ENCODE measurements at places on chromosomes 7 and 10. TPM values are rescaled to one million over a fixed set of nuclear protein-coding genes. Genes with fewer than 3 reads are reported as not detected.

DNA sequence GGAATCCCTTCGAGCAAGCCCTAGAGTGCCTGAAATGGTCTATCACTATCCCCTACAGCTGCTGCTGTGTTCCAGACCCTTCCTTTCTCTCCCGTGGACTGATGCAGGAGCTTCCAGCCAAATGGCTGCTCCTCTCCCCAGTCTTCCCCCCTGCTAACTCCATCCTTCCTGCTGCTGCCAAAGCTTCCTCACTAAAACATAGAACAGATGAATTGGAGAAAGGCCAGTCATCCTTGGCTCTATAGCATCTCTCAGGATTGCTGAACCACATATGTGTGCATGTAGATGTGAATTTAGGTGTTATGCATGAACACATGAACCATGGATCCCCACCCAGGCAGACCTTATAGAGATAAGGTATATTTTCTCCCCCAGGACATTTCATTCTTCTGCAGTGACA is 60.7 kb downstream of the GPR26 start:
- no peak for DNase-seq

DNA sequence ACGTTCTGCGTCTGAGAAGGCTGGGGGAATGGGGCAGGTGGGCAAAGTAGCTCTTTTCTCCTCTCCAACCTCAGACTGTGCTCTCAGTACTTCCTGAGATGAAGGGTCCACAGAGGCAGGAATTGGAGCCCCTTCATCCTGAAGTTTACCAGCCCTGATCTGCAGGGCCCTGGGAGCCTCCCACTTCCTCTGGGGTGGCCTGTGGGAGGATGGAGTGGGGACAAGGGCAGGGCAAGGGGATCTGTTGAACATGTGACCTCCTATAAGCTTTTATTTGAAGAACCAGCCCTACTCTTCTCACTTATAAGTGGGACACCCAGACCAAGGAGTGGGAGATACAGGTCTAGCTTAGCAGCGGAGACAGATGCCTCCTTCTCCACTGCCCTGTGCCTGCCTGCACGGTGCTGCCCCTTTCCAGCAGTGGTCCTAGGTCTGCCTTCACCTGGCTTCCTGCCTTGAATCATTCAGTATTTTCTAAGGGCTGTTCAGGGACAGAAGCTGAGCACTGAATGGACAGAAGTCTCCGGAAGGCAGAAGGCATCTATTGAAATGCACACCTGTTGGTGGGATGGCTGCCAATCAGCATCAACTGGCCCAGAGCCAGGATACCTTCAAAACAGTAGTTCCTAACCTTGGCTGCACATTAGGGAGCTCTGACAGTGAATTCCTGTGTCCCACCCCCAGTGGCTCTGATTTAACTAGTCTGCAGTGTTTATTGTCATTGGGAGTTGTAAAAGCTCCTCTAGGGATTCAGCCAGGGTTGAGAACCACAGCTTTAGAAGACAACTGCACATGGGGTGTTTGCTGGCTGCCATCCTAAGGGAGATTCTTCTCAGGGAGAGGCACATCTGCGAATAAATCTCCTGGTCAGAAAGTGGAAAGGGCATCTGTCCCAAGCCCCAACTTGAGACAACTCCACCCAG is 2.7 kb upstream of the ARHGAP22 start:
- DNase-seq: no peak

DNA sequence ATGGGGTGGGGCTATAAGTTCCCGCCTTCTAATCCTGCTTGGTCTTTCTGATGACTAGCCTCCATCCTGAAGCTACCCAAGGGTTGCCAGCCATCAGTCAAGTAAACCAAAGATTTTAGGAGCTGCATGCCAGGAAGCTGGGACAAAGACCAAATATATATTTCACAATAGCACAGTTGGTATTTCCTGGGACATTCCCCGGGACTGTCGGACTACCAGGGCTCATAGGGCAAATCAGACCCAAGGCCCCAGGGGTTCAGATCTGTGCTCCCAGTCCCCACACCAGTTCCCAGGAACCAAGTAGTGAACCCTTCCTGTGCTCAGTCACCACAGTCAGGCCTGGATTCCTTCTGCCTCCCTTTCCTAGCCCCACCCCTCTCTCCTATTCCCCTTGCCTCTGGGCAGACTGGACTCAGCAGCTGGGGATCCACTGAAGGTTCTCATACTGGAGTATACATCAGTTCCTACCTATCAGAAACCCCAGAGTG is 5.7 kb upstream of the CXCL12 start:
- peak; percentile 27 for DNase-seq

- DNase-seq: no peak
Measured at GRCh38 chr7:27410812-27411544, 168.4 kb downstream of the EVX1 start.

- DNase-seq: no peak
Measured at GRCh38 chr10:126250045-126250444, 138.2 kb downstream of the ADAM12 start.

GRCh38 chr7:55189878-55190436 is 171.1 kb downstream of the EGFR start:
- no peak for DNase-seq

- no peak for DNase-seq
Measured at GRCh38 chr10:128070721-128071416, 55.4 kb downstream of the MKI67 start.

DNA sequence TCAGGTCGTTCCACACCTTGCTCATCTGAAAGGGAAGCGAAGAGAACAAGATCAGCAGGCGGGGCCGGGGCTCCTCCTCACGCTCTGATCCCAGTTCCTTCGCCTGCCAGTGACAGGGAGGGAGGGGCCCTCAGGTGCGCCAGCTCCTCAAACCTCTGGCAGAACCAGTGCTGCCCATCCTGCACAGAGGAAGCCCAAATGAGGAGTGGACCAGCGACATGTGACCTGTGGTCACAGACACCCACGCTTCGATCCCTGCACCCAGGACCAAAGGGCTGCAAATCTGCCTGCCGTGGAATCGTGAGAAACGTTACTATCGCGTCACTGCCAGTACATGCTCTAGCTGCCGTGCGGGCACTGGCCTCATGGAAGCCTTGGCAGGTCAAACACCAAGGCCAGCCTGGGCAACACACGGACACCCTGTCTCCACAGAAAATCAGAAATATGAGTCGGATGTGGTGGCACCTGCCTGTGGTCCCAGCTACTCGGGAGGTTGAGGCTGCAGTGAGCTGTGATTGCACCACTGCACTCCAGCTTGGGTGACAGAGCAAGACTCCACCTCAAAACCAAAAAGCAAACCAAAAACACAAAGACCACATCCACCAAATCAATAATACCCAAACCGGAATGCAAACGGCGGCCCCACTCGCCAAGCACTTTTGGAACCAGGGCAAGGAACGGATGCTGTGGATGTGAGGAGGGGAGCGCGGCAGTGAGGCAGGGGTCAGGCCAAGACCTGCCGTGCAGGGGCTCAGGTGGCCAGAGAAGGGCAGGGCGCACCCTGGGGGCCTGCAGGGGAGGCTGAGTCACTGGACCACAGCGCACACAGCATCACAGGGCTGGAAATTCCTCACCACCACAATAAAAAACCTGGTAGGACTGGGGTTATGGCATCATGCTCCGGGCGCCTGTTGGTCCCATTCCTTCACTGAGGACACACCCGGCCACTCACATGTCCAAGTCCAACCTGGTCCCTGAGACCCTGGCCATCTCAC is 13.4 kb downstream of the NUDT1 start:
- DNase-seq: no peak

FRMPD2 gene
- not detected for total RNA-seq

DNA sequence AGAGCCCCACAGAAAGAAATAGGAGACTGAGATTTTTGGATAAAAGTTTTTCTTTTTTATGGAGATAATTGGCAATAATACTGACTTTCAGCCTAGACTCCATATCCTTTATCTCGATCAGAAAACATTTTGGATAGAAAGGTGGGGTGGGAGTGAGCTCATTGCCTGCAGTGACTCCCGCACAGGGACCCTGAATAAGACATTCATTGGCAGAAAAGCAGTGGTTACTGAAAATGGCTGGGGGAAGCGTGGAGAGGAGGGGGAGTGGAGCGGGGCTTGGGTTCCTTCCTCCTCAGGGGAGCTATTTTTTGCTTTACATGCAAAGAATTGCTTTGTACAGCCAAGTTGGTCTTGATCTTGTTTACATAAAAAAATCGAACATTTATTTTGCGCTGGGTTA is 90.4 kb upstream of the BMPER start:
- DNase-seq: no peak
